ENCODE measurements at places on chromosomes 3 and 15.

DNA sequence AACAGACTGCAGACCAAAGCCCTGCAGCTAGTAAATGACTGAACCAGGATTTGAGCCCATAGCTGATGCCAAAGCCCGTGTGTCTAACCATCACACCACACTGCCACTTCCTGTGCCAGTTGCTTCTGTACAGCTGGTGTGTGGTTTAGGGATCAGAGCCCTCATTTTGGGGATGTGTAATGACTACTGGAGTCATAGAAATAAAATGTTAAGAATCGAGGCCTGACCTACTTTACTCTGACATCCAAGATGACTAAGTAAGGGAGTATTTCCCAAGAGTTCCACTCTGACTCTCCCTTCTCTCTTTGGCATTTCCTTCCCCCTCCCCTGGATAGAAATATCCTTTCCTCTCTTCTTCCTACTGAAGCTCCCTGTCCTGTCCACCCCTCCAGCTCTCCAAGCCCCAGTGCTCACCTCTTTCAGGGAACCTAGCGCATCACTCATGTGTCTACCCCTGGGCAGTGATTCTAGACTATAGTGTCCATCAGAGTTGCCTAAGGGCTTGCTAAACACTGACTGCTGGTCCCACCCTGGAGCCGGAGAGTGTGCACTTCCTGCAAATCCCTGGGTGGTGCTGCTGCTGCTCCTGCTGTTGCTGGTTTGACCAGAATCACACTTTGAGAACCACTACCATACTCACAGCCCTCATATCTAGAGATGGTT, 53.8 kb downstream of the MGLL start:
- no peak for DNase-seq

- no peak for DNase-seq
Measured at GRCh38 chr3:94822298-94822697, 759.4 kb downstream of the NSUN3 start.

DNA sequence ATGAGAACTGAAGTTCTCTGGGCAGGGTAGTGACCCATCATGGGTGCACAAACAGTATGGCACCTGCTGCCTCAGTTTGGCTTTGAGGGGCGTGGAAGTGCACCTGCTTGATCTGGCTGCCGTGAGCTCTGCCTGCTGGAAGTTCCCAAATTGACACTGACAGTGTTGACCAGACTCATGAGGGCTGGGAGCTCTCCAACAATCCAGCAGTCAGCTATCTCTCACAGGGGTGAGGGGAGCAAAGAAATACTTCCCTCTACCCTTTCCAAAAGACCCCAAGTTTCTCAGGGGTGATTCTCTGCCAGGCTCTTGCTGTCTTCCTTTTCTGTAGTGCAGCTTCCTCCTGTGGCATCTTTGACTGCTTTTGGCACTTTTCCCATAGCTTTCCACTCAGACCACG, 49.4 kb upstream of the ROBO1 start:
- DNase-seq, result no peak

DNA sequence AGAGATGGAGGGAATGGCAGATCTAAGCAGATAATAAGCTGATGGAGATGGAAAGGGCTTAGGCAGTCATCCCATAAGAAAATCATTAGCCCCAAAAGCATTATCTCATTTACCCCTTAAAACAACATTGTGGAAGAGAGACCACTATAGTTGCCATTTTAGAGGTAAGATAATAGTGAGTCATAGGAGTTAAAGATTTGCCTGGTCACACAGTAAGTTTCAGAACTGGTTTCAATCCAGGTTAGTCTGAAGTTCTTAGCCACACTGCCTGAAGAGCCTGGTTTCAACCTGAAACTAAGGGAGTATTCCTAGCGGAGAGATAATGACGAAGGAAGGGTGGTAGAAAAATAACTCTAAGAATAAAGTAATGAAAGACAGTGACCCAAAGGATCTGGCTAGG, 13.0 kb upstream of the UBR1 start:
- no peak for DNase-seq

DNA sequence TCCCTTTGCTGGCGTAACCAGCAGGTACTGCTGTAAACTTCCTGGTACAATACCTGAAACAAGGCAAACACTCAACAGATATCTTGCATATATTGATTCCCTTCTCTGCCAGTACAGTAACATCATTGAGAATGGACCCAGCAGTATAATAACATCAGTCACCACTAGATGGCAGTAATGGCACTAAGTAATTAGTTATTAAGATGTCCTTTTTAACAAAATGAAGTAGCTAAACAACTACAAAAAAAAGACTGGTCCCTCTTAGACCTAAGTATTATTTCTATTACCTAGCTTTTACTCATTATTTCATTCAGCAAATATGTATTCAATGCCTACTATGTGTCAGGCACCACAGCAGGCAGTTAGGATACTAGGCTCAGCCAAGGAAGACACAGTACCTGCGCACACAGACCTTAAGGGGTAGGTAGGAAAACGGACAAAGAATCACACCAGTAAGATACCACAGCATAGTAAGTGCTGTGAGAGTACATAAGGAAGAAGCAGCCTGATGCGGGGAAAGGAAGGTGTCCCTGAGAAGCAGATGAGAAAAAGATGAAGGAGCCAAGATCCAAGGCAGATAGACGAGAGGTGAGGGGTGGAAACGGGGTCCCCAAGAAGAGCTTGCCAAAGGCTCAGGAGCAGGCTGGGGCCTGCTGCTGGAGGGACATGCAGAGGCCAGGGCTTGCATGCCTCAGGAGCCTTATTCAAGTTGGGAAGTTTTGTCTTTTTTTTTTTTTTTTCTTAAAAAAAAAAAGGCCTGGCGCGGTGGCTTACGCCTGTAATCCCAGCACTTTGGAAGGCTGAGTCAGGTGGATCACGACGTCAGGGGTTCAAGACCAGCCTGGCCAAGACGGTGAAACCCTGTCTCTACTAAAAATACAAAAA, 102.7 kb upstream of the CHD2 start:
- DNase-seq, result no peak

- no peak for DNase-seq
Measured at GRCh38 chr3:184591789-184592188, 30.2 kb downstream of the EPHB3 start.

DNA sequence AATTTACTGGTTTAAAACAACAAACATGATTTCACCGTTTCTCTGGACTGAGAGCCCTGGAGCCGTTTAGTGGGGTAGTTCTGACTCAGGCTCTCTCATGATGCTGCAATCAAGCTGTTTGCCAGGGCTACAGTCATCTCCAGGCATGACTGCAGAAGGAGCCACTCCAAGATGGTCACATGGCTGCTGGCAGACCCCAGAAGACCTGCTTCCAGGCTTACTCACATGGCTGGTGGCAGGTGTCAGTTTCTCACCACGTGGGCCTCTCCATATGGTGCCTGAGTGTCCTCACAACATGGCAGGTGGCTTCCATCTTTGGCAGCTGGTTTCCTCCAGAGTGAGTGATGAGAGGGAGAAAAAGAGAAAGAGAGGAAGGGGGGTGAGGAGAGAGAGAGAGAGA, 378.3 kb upstream of the RGMA start:
- DNase-seq, result no peak

DNA sequence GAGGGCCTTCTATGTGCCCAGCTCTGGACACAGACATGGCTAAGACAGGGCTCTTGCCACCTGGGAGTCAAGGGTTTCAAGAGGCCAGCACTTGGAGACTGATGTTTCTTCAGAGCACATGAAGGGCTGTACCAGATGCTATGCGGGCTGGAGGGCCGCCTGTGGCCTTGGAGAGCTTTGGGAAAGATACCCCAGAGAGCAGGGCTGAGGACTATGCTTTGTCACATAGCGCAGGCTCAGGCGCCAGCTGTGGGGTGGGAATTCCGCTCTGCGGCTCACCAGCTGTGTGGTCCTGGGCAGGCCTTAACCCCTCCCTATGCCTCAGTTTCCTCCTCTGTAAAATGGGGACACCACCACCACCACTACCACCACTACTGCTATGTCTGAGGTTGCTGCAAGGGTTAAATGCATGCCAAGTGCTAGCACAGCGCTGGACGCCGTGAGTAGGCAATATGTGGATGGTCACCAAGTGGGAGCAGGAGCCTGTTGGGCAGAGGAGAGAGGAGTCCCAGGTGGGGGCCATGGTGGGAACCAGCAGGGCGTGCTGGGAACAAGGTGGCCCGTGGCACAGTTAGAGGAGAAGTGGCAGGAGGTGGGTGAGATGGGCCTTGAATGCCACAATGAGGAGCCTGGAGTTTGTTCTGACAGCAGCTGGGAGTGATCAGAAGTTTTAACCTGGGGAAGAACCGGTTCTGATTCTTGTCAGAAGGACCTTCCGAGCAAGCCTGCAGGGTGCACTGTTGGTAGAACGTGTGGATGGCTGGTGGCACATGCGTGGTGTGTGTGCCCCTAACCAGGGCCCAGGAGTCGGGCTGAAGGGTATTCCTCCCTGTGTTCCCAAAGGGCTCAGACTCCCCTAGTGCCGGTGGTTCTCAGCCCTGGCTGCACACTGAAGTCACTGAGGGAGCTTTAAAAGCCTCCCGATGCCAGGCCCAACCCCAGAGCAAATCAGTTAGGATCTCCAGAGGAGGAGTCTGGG, 41.7 kb downstream of the FEM1B start:
- peak; percentile 10 for DNase-seq

- no peak for DNase-seq
Measured at GRCh38 chr3:55687526-55687925, 200.4 kb upstream of the WNT5A start.

DNA sequence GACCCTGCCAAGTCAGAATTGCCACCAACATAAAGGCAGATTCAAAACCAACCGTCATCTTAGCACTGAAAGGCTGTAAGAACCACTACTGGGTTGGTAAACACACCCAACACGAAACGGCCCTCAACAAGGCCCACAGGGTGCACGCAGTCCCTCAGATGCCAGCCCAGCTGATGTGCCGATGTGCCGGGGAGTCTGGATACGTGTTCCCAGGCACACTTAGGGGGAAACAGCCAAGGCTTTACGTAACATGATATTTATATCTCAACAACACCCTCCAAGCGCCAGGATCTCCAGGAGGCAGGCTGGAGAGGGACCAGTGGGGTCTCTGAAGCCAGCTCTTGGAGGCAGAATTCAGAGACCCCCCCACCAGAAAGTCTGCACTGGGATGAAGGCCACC, 14.2 kb downstream of the POC1A start:
- no peak for DNase-seq

- no peak for DNase-seq
Measured at GRCh38 chr15:67349634-67350033, 95.0 kb downstream of the IQCH start.

DNA sequence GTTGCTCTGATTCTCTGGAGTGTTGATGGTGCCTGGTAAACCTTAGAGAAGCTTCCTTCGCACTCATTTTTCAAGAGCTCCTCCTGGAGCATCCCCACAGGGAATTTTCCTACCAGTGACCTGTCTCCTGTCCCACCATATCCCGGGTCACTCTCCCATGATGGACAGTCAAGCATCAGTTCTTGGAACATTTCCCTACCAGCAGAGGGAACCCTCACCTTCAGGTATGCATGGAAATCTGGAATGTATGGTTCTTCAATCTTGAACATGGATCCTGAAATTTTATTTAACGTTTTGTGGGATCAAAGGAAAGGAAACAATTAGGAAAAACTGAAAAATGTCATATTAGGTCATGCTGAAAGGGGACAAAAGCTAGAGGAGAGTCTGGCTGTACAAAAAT, 153.8 kb downstream of the SPATA16 start:
- no peak for DNase-seq

GRCh38 chr3:70488816-70489215, 176.4 kb upstream of the MDFIC2 start:
- DNase-seq, result no peak

DNA sequence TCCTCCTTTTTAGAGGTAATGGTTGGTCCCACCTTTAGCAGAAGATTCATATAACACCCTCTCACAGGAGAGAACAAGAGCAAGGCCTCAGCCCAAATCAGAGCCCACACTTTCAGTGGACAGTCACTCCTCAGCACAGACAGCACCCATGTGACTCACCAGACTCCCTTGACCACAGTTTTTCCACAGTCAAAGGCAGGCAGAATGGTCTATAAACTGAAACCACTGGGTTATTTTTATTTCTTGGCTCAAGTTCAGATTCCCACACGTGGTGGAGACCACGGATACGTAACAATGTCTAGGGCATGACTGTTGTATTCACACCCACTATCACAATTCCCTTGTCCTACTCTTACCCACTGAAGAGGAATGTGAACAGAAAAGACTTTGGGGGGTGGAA, 237.8 kb upstream of the UBE2E1 start:
- no peak for DNase-seq

DNA sequence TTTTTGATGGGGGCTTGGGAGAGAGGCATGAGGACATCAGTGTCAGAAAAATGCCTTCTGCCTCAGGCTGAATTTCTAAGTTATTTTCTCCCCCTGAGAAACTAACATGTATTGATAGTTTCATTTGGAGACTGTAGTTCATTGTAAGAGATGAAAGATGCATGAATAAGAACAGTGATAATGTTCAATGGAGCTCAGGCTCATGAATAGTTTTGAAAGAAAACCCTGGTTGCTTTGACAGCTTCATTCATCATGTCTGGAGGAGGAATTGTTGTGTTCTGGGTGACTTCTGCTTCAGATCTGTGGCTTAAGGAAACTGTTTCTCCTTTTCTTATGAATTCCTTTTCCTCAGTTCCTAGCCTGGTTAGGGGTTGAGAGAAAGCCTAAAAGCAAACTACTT, 204.0 kb upstream of the LRRC3B start:
- no peak for DNase-seq

DNA sequence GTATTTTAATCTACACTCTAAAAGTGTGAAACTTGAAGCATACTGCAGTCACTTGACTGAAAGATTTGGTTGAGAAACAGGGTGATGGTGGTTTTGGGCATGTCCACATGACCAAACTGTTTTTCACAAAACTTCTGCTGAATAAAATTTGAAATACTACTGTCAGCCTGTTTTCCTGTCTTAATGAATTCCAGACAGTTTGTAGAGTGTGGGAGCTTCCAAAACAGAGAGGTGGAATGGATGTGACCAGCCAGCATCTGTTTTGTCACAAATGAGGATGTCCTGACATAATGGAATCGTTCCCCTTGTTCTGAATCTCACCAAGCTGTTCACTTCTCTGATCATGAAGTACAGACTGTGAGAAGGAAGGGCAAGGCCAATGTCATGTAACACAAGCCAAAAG, 11.8 kb downstream of the MITF start:
- no peak for DNase-seq

DNA sequence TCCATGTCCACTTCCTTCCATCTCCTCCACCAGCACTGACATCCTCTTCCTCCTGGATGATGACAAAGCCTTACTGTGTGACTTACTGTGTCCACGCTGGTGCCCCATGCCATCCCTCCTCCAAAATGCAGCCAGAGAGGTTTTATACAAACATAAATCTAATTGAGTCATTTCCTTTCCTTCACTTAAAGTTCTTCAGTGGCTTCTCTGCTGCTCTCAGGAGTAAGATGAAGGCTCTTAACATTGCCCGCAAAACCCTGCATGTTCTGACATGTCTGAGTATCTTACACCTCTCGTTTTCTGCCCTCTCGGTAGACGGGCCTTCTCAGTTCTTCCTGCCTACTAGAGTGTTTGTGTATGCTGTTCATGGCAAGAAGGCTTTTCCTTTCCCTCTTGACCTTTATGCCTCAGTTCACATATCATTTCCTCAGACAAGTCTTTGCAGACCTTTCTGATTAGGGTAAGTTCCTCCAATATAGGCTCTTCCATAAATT, 175.5 kb downstream of the CFAP20DC start:
- DNase-seq, result no peak

GRCh38 chr3:16090706-16091105, 83.8 kb upstream of the GALNT15 start:
- DNase-seq, result no peak

GRCh38 chr3:188385295-188385694, 231.3 kb downstream of the LPP start:
- peak; percentile 61 for DNase-seq
